ENCODE measurements at places on chromosomes 4 and X.

DNA sequence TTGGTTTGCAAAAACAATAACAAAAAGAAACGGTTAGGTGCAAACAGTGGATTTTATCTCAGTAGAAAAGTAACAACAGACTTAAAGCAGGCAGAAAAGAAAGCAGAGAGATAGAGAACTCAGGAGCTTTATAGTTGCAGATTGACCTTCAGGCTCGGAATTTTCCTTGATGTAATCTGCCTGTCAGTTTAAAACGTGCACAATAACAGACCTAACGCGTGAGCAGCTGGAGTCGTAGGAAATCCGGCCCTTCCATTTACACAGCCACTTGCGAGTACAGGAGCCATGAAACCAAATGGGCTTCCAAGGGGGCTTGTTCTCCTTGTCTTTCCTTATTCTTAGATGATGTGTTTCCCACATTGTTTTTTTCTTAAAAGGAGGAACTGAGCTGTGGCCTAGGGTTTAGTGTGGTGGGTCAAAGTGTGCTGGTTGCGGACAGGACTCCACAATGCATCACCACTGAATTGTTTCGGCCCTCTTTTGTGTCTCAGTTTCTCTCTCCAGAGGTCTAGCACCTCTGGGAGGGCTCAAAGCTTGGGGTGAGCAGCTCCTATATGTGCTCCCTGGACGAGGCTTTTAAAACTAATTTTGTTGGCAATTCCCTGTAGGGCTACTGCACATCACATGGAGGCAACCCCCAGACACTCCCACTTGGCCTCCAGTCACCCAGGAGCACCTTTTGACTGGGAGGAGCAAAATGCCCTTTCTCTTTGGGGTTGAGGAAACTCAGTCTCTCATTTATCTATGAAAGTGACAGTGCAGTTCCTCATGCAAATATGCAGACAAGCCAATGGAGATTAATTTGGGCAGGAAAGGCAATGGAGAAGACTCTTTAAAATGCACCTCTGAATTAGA, 13.9 kb upstream of the MPP1 start:
- no peak for DNase-seq

DNA sequence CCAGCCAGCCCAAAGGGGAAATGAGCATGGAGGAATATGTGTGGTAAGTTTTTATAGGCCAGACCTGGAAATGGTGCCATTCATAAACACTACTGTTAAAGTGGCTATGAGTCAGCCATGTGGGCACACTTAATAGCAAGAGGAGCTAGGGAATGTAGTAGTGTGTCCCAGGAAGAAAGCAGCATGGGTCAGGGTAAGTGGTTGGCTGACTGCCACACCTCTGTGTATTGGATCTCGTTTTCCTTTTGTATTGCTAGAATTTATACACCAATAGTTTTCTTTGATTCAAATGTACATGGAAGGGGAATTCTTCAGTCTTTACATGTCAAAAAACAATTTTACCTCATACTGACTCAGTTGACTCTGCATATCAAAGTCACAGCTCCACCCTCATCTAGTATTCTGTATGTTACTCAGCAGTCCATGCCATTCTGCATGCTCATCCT, 22.9 kb upstream of the SGMS2 start:
- no peak for DNase-seq

DNA sequence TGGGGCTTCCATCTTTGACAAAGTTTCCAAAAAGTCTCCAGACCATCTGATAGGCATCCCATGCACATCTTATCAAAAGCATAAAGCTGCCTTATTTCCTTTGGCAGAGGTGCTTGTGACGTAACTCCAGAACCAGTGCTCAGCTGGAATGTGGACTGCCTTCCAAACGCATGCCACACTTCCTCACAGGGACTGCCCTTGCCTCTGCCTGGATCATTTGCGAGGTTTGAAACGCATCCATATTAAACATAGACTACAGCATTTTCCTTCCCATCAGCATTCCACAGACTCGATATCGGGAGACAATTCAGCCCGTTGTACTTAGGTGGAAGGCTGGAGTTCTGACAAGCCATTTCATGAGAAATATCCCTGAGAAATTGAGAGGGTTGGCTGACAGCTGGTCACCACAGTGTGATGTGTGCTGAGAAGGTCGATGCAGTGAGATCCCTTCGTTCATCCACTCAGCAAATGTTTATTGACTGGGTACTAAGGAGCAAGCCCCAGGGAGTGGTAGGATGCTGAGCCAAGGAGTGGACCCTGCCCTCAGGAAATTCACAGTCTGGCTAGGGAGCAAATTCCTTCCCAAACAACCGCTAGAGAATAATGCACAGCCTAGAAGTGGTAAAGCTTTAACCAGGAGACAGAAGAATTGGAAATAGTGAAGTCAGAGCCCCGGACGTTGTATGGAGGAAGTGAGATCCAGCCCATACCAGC, 376.0 kb downstream of the BCOR start:
- DNase-seq, result no peak

DNA sequence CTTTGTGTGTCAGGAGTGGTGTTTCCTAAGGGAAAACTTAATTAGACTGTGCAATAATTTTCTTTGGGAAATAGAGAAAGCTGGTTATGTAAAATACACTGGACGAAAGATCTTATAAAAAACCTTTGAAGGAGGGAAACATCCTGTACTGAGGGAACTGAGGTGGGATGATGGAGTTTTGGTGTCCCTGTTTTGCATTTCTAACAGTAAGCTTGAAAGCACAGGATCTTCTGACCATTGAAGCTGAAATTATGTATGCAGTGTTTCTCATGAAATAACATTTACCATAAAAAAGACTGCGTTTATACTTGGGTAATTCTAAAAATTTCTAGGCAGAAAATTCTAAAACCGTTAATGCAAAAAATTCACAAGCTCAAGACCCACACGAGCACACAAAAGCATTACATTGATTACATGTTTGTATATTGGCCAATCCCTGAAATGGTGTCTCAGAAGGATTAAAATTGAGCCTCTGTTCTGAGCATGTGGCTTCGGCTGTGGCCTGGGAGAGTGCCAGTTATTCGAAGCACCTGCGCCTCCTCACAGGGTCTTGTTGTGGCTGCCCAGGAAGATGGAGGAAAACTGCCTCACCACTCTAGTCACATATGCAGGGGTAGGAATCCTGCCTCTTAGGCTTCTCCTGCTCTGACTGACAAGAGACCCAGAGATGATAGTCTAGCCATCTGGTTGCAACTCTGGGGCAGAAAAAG, 49.5 kb downstream of the JADE3 start:
- DNase-seq, result no peak

GRCh38 chr4:110515676-110516075, 39.7 kb downstream of the ENPEP start:
- DNase-seq, result no peak

DNA sequence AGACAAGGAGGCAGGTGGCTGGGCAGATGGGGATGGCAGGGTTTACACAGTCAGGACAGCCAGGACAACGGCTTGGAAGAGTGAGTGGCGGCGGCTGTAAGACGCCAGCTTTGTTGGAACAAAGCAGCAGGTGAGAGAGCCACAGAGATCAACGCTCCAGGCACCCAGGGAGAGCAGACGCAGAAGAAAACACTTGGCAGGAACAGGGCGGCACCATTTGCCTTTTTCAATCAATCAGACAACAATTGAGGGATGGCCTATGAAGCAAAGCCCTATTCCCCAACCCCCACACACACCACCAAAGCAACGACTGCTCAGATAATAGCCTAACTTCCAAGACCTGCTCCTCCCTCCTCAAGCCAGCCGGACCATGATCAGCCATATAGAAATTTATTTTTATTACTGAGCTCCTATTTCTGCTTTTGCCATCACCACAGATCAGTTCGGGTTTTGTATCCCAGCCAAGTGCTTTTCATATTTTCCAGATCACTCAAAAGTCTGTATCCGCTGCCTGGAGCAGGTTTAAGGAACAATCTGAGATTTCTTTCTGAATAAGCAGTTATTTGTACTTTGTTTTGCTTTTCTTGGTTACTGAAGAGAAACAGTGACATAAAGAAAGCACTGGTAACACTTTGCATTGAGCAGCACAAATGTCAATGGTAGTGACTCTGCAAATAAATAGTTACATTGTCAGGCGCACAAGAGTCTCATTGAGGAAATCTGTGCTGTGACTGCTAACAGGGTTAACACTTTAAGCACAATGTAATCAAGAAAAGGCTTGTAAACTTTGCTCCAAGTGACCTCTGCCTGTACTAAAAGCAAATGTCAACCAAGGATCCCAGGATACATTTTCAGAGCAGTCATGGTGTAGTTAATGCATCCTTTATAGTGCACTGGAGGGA, 81.8 kb upstream of the RBPJ start:
- no peak for DNase-seq

DNA sequence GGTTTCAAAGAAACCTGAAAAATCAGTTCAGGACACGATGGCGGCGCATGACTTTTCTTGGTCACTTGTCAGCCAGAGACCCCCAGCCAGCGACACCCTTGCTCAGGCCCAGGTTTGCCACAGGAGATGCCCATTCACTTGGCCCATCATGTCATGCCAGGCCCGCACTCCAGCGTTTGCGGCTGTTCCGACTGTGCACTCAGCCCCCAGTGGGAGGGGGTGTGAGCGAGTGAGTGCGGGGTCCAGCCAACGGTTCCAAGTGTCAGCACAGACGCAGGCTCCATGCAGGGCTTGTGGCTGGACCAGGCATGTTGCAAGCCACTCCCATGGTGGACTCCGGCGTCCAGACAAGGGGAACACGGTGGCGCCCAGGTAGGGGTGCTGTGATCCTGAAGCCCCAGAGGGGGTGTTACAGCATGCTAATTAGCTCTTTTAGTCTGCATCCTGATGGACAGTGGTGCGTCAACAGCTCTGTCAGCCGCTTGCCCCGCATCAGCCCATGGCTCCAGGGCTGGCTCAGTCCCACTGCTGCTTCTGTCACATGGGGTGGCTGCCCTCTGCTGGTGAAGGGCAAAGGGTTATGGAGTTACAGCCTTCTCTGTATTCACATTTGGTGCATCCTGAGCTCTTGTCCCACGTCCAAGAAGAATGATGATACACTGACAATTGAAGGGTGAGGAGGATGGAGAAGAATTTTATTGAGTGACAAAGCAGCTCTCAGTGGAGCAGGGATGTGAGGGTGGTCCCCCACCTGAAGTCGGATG, 3.7 kb upstream of the MAEA start:
- no peak for DNase-seq

DNA sequence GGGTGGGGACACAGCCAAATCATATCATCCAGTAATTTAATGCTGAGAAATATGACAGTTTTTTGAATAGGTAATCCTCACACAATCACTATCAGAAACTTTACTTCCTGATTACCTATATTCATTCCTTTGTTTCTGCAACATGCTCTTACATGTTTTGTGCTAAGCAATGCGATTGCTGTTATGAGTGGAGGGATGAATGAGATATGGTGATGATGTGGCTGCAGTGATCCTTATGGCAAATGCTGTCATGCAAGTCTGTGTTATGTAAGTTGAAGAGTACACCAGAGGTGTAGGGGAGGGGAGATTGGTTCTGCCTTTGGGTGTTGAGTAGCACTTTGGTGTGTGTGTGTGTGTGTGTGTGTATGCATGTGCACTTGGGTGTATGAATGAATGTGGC, 14.6 kb downstream of the HERC3 start:
- DNase-seq, result no peak

- DNase-seq, result no peak
Measured at GRCh38 chr4:98706200-98706813, 47.9 kb upstream of the TSPAN5 start.
